LHCN-M2 (cell line): ENCODE measurements at places on chromosomes 5 and 9.
A peak's percentile ranks its signal among the peaks of the same experiment; 100 is the strongest.

GRCh38 chr9:19876569-19877316, 87.9 kb upstream of the SLC24A2 start:
- peak; percentile 88 for DNase-seq

GRCh38 chr5:177453852-177454396, 7.3 kb downstream of the PRR7 start:
- DNase-seq: no peak

- DNase-seq: no peak
Measured at GRCh38 chr9:13878241-13878711, 435.7 kb downstream of the NFIB start.

DNA sequence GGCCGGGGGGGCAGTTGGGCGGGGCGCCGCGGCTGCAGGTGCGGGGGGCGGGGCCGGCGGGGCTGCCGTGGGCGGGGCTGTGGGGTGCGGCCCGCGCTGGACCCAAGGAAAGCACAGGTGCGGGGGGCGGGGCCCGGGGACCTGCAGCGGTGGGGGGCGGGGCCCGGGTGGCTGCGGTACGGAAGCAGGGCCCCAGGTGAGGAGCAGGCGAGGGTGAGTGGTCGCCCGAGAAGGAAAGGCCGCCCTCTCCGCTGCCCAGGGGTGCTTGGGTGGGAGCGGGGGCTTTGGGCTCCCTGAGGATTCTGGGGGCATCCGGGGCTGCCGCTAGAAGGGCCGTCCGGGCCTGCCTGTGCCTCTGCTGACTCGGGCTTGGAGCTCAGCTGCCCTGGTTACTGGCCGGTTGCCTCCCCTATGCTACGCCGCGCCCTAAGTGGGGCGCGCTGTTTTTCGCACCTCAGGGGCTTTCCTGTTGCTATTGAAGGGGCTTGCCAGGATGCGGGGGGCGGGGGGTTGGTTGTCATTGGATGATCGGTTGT, 767 bp downstream of the RALGPS1 start:
- no peak for DNase-seq

- peak; percentile 29 for DNase-seq
Measured at GRCh38 chr9:75979362-75979761, 88.9 kb downstream of the PCSK5 start.

DNA sequence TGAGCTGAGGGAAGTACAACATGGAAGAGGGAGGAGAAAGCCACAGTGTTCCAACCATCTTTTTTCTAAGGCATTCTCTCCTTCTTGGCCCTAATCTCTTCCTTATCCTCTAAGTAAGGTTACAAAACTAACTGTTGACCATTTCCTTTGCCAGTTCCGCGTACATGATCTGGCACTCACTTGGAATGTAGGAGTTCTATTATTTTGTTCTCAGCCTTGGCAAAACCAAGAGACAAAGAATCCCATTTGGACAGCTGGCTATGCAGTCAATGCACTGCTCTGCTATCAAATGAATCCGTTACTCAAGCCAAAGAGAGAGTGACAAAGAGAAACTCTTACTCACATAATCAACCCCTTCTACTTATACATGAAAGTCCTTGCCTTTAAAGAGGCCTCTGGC, 410.3 kb downstream of the DTWD2 start:
- DNase-seq: no peak

GRCh38 chr5:147084702-147085101, 150.1 kb upstream of the STK32A start:
- DNase-seq: no peak

- no peak for DNase-seq
Measured at GRCh38 chr9:137720571-137721110, 101.8 kb downstream of the EHMT1 start.

DNA sequence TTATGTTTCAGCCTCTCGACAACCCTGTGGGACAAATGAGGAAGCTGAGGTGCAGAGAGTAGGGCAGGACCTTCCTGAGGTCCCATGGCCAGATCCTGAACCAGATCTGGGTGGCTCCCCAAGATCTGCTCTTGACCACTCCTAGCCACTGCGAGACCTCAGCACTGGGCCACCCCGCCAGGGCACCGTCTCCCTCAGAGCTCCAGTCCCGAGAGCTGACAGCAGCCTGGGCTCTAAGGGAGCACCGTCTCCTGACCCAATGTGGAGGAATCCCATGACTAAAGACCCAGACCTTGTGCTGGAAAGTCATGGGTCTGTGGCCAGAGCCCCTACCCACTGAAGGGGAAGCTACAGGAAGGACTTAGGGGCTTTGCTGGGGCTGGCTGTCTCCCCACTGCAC, 4.5 kb upstream of the LMX1B start:
- no peak for DNase-seq

GRCh38 chr5:151191661-151192060, 32.2 kb downstream of the CCDC69 start:
- DNase-seq: no peak

- DNase-seq: no peak
Measured at GRCh38 chr5:143446535-143447226, 43.2 kb upstream of the NR3C1 start.

- DNase-seq: peak; percentile 55
Measured at GRCh38 chr5:33010846-33011245, 299.7 kb downstream of the NPR3 start.

DNA sequence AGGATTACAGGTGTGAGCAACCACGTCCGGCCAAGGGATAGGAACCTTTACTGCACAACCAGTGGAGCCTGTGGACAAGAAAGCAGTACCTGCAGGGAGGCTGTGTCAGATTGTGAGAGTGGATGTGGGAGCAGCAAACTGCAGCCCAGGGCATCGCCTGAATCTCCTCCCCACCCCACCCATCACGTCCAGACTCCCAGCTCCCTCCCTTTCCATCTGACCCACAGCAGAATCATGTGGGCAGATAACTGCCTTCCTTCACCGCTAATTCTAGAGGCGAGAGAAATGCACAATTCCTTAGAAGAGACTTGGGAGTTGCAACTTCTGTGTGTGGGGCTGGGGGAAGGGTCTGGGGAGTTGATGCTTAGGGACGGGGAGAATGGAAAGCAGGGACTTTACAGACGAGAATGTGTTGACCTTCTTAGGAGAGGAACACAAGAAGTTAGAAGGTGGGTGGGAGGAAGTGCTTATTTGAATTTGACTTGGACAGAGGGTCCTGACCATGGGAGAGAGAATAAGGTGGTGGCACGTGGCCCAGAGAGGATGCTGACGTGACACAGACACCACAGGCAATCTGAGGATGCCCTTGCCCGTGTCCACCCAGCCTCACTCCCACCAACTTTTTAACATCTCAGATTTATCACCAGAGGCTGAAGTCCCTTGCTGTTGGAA, 4.5 kb upstream of the LCP2 start:
- no peak for DNase-seq

- peak; percentile 96 for DNase-seq
Measured at GRCh38 chr9:98790842-98791607, 5.3 kb downstream of the ANKS6 start.

GRCh38 chr9:121754655-121755436, 103.4 kb downstream of the DAB2IP start:
- no peak for DNase-seq

DNA sequence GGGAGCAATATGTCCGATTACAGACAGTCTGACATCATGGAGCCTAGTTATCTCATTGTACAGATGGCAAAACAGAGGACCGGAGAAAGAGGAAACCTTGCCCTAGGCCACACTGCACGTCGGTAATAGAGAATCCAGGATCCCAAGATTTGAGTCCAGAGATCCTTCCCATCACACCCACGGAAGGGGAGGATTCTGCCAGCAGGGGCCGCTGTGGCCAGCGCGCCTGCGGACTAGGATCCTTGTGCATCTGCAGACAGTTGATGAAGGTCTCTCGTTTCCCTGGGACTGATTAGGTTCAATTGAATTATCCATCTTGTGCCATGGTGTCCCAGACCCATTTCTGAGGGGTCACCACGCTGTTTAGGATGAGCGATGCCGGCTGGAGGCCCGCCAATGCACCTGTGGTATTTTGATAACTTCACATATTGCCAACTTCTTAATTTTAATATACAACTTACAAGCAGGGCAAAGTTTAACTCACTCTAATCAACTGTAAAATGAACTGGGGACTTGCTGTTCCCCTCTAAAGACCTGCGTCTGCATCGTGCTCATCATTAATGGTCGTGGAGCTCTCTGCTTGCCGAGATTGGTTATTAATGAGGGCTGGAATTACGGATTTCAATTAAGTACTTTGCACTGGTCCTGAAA, 592.7 kb upstream of the BRINP1 start:
- DNase-seq: peak; percentile 5

DNA sequence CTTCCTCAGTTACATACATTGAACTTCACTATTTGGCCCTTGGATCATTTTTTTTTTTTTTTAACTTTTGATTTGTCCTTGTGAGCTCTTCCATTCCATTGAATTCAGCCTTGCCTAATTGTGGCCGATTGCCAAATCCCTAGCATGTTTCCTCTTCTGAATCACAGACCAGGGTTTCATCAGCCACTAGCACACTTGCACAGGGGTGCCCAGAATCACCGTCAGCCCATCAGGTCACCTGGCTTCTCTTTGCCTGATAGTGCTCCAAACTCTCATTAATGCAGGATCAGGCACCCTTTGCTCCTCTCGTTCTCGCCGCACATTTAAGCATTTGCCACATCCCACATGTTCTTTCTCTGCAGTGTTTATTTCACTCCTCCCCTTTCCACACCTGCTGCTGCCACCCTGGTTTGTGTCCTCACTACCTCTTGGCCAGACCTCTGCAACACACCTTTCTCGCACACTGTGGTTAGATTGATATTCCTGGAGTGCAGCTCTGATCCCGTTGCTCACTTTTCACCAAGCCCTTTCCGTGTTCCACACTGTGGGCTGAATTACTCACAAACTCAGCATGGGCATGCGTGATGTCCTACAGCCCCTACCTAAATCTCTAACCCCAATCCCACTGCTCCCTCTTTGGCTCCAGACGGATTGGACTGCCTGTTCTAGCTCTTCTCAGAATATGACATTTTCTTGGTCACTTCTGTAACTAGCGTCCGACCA, 9.8 kb downstream of the PIK3R1 start:
- peak; percentile 75 for DNase-seq

DNA sequence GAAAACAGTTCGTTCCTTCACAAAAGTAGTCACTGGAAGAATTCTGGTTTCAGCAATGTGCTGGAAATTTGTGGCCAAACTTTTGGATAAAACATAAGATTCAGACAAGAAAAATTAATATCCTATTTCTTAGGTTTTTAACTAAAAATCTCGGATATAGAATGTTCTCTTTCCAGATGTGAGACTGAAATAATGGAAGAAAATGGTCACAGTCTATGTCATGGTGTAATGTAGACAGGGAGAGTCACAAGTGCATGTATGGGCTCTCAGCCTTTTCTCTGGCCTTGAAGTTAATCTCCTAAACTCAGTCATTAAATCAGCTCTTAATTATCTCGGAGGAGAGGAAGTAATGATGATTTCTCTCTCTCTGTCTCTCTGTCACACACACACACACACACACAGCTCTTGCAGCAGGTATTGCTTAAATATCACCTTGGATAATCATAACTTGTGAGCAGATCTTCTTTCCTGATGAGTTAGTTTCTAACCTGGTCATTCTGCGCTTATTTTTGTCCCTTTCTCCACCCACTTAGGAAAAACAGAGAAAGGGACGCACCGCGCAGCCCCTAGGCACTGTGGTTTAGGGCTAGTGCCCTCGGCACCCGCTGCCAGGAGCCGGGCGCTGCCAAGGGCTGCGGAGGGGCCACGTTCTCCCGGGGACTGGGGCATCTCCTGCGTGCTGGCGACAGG, 672 bp upstream of the ITGA2 start:
- DNase-seq: no peak

DNA sequence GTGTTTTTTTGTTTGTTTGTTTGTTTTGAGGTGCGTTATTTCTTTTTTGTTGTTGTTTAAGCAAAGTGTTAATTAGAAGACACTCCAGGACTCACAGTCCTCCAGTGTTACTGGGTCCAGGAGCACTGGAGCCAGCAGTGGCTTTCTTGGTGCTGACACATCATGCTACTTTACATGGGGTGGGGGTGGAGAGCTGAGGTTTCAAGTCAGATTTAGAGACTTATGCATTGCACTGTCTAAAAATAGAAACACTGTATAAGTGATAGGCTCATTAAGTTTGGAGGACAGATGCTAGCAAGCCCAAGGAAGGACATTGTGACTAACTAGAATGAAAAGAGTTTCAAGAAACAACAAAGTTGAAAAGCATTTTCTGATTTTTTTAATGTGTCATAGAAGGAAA, 2209.2 kb downstream of the MAT2B start:
- DNase-seq: no peak

DNA sequence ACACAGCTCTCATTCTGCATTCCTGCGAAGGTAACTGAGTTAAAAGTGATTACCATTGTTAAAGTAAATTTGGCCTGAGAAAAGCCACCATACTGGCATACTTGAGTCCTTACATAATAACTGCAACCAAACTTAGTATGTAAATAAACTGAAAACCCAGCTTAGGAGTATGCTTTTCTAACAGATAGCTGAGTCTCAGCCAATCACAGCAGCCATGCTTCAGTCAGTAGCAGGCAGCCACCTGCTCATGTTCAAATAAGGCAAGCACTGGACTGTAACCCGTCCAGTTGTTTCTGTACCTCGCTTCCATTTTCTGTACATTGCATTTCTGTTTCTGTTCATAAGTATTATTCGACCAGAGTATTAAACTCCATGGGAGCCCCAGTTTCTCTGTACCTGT, 58.6 kb downstream of the GCNT4 start:
- no peak for DNase-seq

DNA sequence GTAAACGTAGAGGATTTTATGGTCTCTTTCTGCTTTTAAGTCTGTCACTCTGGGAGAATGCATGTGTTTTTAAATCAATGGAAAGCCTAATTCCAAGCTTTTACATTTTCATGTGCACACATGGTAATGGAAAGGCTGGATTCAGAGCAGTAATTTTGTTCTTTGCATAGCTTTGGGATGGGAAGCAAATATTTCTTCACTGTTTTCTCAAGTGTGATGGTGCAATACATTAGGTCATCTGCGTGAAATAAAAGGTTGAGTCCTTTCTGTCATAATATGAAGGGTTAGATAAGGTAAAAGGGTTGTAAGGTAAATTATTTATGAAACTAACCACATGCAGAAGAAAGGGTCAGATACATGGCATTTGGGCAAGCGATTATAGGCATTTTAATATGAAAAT, 88.2 kb upstream of the NR3C1 start:
- DNase-seq: no peak

DNA sequence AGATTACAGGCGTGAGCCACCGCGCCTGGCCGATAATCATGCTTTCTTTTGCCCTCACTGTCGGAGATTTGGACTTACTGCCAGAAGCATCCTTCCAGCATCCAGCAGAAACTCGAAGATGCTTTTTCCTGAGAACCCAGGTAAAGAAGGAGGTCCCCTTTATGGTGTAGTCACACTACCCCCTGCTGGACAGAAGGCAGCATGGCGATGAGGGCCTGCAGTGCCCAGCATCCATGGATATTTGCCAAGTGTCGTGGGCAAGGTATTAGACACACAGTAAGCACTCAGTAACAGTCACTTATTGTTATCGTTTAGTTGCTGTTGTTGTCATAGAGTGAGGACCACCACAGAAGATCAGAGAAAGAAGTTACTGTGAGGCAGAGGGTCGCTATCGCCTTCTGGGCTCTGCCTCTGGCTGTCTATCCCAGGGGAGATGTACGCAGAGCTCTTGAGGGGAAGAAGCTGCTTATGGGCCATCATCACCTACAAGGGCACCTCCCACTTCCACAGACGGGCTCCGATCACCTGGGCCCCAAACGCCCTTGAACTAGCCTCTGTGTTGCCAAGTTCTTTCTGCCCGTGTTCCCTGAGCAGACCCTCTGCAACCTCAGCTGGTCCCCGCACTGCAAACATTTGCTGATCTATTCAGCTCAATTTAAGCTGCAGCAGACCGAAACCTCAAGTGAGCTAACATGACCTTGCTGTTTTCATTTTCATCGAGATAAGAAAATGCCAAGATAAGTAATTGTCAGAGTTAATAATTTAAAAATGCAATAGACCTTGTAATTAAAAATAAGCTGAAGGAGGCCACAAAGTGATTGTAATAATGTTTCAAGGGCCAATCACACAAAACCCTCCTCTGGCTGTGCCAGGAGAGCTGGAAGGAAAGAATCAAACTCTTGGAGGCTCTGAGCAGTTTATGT, 23.9 kb downstream of the C5orf15 start:
- DNase-seq: peak; percentile 33
